ENCODE measurements at places on chromosomes 12 and 14. TPM values are rescaled to one million over a fixed set of nuclear protein-coding genes. Genes with fewer than 3 reads are reported as not detected.

Gene DPPA3
- total RNA-seq, result not detected

Gene TAS2R9
- total RNA-seq, result 0.30 TPM

Gene KLRC1
- total RNA-seq, result not detected

Gene HAL
- 0.09 TPM for total RNA-seq

Gene CACNA2D4
- total RNA-seq, result not detected

Gene CLEC2D
- total RNA-seq, result 4.2 TPM

Gene TAS2R43
- 3.3 TPM for total RNA-seq

Gene RNASE7
- not detected for total RNA-seq

Gene KRT77
- total RNA-seq, result not detected

Gene NFATC4
- 36.8 TPM for total RNA-seq

Gene TSPAN8
- total RNA-seq, result not detected

Gene IRAK3
- total RNA-seq, result 11.6 TPM

Gene LRP1-AS
- total RNA-seq, result not detected

Gene AQP5
- total RNA-seq, result not detected

Gene NRDE2
- total RNA-seq, result 10.1 TPM

Gene RPGRIP1
- not detected for total RNA-seq

Gene SLC5A8
- not detected for total RNA-seq

Gene C12orf54
- total RNA-seq, result not detected

Gene ADAMTS20
- total RNA-seq, result 0.14 TPM

Gene MPHOSPH9
- total RNA-seq, result 46.3 TPM

Gene DDX54
- 32.0 TPM for total RNA-seq

Gene CLBA1
- total RNA-seq, result 9.2 TPM

Data from smooth muscle cell of the umbilical artery (primary cell).